ENCODE measurements at places on chromosomes 6 and 20. TPM values are rescaled to one million over a fixed set of nuclear protein-coding genes. Genes with fewer than 3 reads are reported as not detected.

TMEM244 gene
- total RNA-seq, result not detected

FRS3 gene
- 2.9 TPM for total RNA-seq

NRN1 gene
- total RNA-seq, result 0.59 TPM

MUCL3 gene
- 0.20 TPM for total RNA-seq

HLA-F gene
- total RNA-seq, result 6.1 TPM

PTCRA gene
- total RNA-seq, result not detected

TPX2 gene
- total RNA-seq, result 100 TPM

OVOL2 gene
- total RNA-seq, result not detected

ATRN gene
- 26.4 TPM for total RNA-seq

RIPOR2 gene
- total RNA-seq, result 0.46 TPM

ULBP2 gene
- total RNA-seq, result 2.9 TPM

TMEM14A gene
- total RNA-seq, result 37.1 TPM

B3GALT4 gene
- total RNA-seq, result 0.56 TPM

FOXS1 gene
- total RNA-seq, result 0.17 TPM

SRC gene
- total RNA-seq, result 144 TPM

SALL4 gene
- 1.6 TPM for total RNA-seq

ACSS1 gene
- 15.7 TPM for total RNA-seq
